ENCODE measurements at places on chromosomes 12 and 14. TPM values are rescaled to one million over a fixed set of nuclear protein-coding genes. Genes with fewer than 3 reads are reported as not detected.

Gene PIK3C2G
- total RNA-seq: not detected

Gene PRR4
- total RNA-seq: 2.7 TPM

Gene IFI27
- total RNA-seq: 87.8 TPM

DNA sequence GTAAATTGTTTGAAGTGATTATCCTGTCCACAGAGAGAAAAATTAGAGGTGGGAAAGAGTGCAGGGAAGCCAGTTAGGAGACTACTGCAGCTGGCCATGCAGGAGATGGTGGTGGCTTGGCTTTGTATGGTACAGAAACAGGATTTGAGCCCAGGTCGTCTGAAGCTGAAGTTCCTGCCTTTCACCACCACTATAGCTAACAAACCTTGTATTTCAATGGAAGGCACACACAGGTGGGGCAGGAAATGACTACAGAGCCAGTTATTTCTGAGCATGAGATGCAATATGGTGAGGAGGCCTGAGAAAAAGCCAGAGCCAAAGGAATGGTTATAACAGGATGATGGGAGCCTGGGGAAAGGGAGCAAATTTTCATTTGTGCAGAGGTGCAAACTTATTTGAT lies 103.9 kb downstream of the BTG1 start:
- H3K27ac ChIP-seq: no peak overlapping the region
- no peak overlapping the region for H3K4me3 ChIP-seq
- H3K27me3 ChIP-seq: no peaks in the 10 kb centered on the region
- peaks cover 7% of the 10 kb centered on the region for H3K4me1 ChIP-seq
- H3K36me3 ChIP-seq: no peaks in the 10 kb centered on the region
- no peak for DNase-seq

- H3K4me3 ChIP-seq: no peak overlapping the region
- DNase-seq: peak; percentile 93
- H3K27me3 ChIP-seq: no peaks in the 10 kb centered on the region
- peaks cover 33% of the 10 kb centered on the region for H3K4me1 ChIP-seq
- H3K36me3 ChIP-seq: no peaks in the 10 kb centered on the region
- peak overlapping the region; percentile 73 for H3K27ac ChIP-seq
Observed at GRCh38 chr12:69688471-69689427, 10.4 kb downstream of the BEST3 start.

DNA sequence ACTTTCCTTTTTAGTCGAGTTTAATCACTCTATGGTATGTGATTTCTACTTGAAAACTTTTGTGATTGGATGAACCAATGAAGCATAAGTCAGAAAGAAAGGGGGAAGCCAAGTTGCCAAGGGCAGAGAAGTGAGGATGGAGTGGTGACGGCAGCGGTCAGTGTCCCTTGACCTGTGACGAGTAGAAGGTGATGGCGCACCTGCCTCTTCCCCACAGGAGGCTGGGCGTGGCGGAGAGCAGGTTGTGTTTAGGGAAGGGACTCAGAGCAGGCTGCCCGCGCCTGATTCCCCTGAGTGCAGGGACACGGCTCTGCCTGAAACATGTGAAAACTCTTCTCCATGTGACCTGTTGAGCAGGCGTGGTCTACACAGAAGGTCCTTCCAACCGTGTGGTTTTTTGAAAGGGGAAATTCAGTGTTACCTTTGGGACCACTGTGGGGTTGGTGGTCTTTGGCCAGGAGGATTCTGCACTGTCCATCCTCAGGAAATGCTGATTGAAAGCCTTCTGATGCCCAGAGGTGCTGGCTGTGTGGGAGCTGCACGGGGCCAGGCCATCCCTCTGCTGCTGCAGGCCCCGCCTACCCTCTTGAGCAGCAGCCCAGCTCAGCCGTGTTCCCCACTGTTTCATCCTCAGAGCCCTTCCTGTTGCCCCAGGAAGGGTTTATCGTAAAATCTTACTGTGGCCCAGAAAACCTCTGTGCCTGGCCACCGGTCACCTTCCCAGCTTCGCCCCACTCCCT lies 23.5 kb upstream of the AMN start:
- H3K36me3 ChIP-seq: peaks cover 27% of the 10 kb centered on the region
- H3K27ac ChIP-seq: no peak overlapping the region
- DNase-seq: peak; percentile 58
- no peaks in the 10 kb centered on the region for H3K27me3 ChIP-seq

DNA sequence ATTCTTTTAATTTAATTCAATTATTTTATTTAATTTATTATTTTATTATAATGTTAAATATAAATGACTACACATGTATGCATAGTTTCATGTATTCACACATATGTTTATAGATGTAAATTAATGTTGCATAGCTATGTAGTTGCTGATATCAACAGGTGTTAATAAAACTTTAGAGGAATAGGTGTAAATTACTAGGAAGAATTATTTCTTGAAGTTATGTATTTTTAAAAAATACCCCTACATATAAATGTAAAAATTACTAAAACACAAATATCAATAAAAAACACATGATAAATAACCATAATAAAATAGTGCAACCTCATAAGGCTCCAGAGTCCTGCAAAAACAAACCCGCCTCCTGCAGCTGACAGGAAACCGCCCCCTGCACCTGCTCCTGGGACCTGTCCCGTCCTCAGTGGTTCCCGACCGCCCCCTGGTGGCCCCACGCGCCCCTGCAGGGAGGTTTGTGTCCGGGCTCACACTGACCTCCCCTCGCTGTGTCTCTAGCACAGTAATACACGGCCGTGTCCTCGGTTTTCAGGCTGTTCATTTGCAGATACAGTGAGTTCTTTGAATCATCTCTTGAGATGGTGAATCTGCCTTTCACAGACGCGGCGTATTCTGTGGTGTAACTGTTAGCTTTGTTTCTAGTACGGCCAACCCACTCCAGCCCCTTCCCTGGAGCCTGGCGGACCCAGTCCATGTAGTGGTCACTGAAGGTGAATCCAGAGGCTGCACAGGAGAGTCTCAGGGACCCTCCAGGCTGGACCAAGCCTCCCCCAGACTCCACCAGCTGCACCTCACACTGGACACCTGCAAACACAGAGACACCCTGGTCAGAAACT lies 1264.0 kb downstream of the TMEM121 start:
- no peaks in the 10 kb centered on the region for H3K36me3 ChIP-seq
- H3K27me3 ChIP-seq: no peaks in the 10 kb centered on the region
- no peak for DNase-seq
- H3K27ac ChIP-seq: no peak overlapping the region
- no peaks in the 10 kb centered on the region for H3K4me1 ChIP-seq

DNA sequence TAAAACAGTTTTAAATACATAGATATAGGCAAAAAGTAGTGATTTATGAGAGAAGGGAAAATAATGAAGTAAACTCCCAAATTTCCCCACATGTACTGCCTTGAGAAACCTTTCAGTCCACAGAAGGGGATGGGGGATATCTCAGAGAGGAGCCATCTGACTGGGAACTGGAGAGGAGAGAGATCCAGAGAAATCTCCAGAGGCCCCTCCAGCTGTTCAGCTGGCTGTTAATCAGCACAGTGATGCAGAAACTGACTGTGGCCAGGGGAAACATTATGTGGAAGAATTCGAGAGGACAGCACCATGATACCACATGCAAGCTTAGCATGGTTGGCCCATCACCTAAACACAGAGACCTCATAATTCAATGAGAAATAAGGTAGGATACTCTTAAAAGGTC lies 1165.9 kb upstream of the TMEM132C start:
- no peak overlapping the region for H3K27ac ChIP-seq
- H3K4me1 ChIP-seq: no peaks in the 10 kb centered on the region
- peak; percentile 38 for DNase-seq
- H3K36me3 ChIP-seq: no peaks in the 10 kb centered on the region

DNA sequence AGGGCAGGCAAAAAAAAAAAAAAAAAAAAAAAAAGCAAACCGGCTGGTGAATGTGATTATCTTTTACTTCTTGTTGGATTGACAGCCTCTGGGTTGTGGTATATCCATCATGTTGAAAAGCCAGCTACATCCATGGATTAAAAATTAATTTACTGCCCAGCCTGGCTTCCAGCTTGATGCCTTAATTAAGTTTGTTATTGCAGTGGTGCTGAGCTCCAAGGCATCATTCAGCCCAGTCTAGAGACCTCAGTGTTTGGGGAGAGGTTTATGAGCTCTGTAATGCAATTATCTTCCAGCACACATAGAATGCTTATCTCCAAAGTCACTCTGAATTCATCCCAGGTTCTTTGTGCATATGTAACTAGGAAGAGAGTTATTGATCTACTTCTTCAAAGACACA lies 114.8 kb downstream of the RIMBP2 start:
- no peaks in the 10 kb centered on the region for H3K27me3 ChIP-seq
- H3K36me3 ChIP-seq: no peaks in the 10 kb centered on the region
- H3K27ac ChIP-seq: no peak overlapping the region
- no peak for DNase-seq
- no peak overlapping the region for H3K4me3 ChIP-seq
- no peaks in the 10 kb centered on the region for H3K4me1 ChIP-seq

Measured in osteoblast (primary cell).